Dermis blood vessel endothelial cell (primary cell): ENCODE measurements at places on chromosomes 12 and 14. TPM values are rescaled to one million over a fixed set of nuclear protein-coding genes. Genes with fewer than 3 reads are reported as not detected.
A peak's percentile ranks its signal among the peaks of the same experiment; 100 is the strongest.

The PPM1H gene
- total RNA-seq, result 2.3 and 2.9 TPM in 2 replicates

DNA sequence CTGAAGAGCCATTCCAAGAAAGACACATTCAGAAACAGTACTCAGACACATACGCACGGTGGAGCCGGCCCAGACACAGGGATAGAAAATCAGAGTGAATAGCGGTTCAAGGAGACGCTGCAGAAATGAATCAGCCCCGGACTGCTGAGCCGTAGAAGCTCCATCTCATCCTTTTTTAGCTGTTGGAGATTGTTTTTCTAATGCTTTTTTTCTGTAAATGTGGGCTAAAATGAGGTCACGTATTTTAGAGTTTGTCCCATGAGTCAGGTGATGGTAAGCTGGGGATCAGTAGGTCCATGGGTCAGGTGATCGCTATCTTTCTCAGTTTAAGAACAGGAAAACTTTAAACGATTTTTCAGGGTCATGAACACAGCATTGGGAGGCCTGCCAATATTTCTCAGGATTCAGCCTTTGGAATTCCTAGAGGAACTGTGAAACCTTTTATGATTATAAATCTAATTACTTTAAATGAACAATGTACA, 202.4 kb downstream of the ITPR2 start:
- peak; percentile 88 for DNase-seq

The ASIC1 gene
- under 0.01 and 0.14 TPM in 2 replicates for total RNA-seq

The NYNRIN gene
- 12.6 and 17.0 TPM in 2 replicates for total RNA-seq

The KRT2 gene
- total RNA-seq, result not detected in 2 replicates

DNA sequence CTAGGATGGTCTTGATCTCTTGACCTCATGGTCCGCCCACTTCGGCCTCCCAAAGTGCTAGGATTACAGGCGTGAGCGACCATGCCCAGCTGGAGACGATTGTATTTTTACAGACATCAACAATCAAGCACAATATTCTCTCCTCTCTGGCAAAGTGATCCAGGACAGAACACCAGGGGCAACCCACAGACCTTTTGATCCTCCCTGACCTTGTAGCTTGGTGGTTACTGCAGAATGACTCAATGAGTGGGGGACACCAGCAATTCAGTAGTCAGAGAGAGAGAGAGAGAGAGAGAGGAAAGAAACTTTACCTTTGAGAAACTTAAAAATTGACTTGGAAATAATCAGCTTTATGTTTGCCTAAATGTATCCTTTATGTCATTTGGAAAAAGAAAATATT, 51.2 kb downstream of the DRAM1 start:
- no peak for DNase-seq

DNA sequence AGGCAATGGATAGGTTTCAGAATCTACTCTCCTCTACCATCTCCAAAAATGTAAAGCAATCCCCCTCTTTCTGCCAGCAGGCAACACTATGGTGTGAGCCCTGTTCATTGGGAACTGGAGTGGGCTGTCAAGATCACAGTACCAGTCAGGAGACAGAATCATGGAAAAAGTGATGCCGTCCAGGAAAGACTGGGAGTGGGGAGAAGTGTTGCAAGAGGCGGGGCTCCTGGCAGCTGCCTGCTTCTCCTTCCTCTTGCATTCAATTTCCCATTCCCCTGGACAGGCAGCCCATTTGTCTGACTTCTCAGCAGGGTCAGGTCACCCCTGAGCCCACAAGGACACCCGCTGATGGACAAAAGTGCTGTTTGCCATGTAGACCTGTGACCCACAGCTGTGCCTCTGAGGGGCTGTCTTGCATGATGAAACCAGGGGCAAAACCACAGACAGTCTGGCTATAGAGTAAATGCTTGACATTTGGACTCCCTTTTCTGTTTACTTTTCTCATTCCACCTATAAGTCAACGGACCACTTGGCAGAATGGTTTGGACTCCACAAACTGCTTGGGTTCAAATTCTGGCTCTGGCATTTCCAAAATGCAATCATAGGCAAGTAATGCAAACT, 30.1 kb upstream of the RPH3A start:
- DNase-seq, result no peak

DNA sequence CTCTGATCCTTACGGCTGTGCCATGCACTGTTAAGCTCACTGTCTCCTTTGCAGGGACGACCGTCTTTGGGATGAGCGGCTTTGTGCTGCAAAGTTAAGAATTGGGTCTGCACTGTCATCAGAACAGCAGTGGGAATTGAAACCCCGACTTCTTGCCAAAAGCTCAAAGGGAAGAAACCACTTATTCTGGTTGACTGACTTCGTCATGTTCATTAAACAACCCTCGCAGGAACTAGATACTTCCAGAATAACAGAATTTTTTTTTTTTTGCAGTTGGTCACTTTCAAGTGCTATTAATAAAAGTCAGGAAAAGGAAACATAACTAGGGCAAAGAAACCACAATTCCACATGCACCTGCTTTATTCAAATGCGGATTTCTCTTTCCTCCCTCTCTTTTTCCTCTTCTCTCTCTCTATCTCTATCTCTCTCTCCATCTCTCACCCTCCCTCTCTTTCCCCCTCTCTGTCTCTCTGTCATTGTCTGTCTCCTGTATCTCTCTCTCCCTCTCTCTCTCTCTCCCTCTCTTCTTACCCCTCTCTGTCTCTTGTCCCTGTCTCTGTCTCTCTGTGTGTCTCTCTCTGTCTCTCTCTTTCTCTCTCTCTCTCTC, 12.3 kb upstream of the GLT1D1 start:
- DNase-seq, result no peak

- DNase-seq, result no peak
Measured at GRCh38 chr12:93847517-93848474, 170.6 kb downstream of the CRADD start.

The GNG2 gene
- 2.9 and 5.9 TPM in 2 replicates for total RNA-seq

The NRXN3 gene
- total RNA-seq, result under 0.01 and 0.05 TPM in 2 replicates

The GPR137C gene
- total RNA-seq, result 1.4 and 2.2 TPM in 2 replicates

DNA sequence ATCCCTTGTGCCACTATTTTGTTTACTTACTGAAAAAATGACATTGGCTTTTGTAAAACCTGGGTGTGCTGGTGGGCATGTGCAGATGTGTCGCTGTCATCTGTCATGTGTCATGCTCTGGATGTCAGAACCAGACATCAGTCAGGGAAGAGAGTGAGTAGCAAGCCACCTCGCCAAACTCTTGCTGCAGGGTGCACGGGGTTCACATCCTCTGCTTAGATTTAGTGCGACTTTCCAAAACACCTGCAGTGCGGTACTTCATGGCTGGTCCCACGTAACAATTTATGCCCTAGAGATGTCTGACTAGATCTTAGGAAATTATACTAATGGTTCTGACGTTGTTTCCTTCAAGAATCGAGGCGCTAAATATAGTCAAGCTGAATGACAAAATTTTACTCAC, 106.7 kb downstream of the CRADD start:
- peak; percentile 37 for DNase-seq

DNA sequence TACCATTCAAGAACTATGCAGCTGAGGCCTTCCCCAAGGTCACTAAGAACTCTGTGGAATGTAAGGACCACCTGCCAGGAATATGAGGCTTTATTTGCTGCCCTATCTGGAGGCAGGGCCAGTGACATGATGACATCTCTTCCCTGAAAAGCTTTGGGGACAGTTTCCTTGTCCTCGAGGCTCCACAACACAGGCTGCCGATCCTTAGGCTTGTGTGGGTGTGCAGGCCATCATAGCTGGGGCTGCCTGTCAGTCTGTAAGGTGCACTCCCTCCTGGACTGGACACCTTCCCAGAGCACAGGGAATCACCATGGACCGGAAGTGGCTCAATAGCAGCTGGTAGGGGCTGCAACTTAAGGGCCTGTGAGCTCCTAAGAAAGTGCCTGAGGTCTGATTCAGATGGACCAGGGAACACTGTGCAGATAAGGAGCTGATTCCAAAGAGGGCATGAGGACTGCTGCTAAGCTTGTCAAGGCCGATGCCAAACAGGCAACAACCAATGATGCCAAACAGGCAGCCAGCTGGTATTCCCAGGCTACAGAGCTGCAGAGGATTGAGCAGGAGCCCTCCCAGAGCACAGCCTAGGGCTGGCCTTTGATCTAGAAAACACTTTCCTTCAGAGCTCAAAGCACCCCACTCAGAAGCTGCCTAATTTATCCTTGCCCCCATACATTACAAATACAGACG, 84.3 kb downstream of the CRACR2A start:
- DNase-seq, result no peak

The PLBD1 gene
- 0.34 and 1.4 TPM in 2 replicates for total RNA-seq

DNA sequence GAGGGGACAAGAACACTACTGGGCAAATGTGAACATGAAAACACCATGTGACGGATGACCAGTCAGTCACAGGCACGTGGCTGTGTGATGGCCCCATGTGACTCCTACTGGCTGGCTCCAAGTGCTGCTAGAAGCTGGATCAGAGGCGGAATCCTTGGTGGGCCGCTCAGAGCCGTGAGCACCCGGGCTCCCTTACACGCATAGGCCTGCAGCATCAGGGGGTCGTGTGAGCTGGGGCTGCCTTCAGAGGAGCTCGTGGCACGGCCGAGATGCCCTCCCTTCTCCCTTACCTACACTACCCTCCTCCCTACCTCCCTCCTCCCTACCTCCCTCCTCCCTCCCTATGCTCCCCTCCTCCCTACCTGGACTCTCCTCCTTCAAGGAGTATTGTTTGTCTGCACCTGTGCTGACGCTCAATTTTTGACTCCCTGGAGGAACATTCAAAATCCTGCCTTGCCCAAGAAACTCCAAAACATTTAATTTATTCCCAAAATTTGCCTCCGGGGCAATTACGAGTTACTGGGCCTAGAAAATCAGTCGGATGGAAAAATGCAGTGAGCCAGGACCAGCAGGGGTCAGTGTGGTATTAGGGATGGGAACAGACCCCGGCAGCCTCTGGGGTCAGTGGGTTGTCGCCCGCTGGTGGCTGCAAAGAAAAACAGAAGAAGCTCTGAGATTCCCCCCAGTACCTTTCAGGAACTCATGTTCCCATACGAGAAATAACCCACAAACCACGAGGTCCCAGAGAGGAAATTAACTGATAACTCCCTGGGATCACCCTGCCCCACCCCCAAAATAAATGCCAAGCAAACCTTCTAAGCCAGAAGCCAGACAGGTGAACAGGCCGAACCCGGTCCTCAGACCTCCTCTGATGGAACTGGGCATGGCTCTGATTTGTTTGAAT, 61.3 kb downstream of the C14orf132 start:
- peak; percentile 80 for DNase-seq

DNA sequence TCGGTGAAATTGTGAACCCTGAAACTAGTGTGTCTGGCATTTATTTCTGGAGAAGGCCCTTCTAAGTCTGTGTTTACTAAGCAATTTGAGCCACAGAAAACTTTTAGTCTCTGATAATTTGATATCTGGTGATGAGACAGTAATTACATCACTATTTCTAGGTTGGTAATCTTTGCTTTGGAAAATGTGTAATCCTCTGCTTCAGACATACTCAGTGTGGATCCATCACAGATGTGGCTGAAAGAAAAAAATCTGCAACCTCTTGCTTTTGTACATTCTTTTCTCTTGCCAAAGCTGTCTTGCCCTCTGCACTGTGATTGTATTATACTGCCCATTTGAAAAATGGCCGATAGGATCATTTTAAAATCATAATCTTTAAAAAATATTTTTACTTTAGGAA, 78.1 kb downstream of the PELI2 start:
- DNase-seq, result no peak

DNA sequence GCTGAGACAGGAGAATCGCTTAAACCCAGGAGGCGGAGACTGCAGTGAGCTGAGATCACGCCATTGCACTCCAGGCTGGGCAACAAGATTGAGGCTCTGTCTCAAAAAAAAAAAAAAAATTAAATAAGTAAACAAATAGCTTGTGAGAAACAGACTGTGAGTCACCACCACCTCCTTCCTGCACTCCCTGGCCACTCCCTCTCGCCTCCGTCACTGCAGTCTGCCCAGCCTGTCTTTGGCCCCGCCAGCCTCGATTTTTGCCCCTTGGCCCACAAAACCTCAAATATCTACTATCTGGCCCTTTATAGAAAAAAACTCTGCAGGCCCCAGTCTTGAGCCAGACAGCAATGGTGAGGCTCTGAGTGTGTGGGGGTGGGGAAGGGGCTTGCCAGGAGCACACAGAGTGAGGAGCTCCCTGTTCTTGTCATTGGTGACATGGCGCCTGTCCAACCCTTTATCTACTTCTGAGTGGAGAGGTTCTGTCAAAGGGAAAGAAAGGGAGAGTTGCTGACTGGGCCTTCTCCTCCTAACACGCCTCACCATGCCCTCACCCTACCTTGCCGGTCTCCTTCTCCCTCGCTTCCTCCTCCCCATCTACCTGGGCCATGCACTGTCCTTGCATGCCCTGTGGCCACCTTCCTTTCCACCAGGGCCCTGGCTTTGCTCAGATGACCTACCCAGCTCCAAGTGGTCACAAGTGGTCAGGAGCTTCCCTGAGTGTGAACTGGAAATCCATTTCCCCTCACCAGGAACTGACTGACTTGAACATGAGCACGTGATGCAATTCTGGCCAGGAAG, 22.1 kb downstream of the LGMN start:
- DNase-seq, result peak; percentile 94

- DNase-seq, result no peak
Measured at GRCh38 chr12:24615967-24616411, 332.9 kb downstream of the BCAT1 start.

DNA sequence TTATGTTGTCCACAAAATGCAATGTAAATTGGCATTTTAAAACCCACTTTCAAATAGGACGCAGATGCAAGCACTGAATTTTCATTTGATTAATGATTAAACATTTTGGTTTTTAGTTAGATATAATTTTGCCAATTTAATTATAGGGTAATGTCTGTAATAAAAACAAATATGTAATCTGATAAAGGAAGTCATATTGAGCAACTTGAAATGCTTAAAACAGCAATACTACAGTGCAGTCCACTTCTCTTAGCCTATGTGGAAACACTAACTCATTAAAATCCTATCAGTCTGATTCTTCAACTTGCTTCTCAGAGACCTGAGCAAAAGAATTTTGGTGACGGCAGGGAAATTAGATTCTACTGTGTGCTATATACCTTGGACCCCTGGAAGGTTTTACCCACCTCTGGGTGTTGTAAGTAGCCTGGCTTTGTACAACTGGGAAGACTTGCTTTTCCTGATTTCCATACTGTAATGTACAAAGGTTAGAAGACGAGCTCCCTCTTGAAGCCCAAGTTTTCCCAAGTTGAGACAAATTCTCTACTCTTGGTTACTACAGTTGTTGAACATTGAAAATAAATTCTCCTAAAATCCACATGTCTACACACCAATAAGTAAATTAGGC, 4.1 kb downstream of the TRHDE start:
- DNase-seq, result no peak

- no peak for DNase-seq
Measured at GRCh38 chr12:40635141-40635731, 57.0 kb upstream of the CNTN1 start.
